ENCODE measurements at places on chromosomes 16 and 17.

DNA sequence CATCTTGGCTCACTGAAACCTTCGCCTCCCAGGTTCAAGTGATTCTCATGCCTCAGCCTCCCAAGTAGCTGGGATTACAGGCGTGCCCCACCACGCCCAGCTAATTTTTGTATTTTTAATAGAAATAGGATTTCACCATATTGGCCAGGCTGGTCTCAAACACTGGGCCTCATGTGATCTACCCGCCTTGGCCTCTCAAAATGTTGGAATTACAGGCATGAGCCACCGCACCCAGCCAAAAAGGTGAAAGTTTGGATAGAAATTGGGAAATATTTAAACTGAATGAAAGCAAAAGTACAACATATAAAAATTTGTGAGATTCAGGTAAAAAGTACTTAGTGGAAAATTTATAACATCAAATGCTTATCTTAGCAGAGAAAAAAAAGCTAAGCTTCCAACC, 52.9 kb upstream of the KIFC3 start:
- DNase-seq, result no peak

- DNase-seq, result no peak
Measured at GRCh38 chr17:75980188-75981018, 1.4 kb downstream of the TEN1 start.

GRCh38 chr16:80610481-80611156, 69.8 kb downstream of the DYNLRB2 start:
- no peak for DNase-seq

- DNase-seq, result no peak
Measured at GRCh38 chr16:77937473-77938149, 84.7 kb upstream of the CLEC3A start.
